ENCODE measurements at places on chromosomes 12 and 14. TPM values are rescaled to one million over a fixed set of nuclear protein-coding genes. Genes with fewer than 3 reads are reported as not detected.

DNA sequence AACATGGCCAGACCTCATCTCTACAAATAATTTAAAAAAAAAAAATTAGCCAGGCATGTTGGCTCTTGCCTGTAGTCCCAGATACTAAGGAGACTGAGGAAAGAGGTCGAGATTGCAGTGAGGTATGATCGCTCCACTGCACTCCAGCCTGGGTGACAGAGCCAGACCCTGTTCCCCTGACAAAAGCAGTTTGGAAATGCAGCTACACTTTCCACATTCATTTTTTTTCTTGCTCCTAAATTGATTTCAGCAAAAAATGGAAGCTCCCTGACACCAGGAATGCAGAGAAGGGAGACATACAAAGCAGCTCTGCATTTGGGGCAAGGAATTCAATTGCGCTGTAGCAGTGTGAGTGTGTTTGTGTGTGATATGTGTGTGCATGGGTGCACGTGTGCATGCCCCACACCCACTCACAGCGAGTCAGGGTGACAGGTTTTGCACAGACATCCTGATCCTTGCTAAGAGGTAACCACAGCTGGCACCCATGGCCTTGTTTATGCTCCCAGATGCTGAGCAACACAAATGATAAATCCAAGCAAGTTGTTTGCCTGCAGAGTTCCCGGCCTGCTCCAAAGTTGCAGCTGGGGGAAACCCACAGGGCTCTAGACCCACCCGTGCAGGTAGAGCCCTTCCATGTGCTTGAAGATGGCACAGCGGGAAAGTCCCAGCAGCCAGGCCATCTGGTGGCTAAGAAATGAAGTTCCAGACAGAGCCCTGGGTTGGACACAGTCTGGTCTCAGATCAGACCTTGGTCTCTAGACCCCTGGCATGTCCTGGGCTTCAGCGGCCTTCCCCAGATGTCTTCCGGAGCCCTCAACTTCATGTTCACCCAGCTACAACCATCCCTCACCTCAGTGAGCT is 25.9 kb upstream of the BDKRB2 start:
- DNase-seq, result no peak

DNA sequence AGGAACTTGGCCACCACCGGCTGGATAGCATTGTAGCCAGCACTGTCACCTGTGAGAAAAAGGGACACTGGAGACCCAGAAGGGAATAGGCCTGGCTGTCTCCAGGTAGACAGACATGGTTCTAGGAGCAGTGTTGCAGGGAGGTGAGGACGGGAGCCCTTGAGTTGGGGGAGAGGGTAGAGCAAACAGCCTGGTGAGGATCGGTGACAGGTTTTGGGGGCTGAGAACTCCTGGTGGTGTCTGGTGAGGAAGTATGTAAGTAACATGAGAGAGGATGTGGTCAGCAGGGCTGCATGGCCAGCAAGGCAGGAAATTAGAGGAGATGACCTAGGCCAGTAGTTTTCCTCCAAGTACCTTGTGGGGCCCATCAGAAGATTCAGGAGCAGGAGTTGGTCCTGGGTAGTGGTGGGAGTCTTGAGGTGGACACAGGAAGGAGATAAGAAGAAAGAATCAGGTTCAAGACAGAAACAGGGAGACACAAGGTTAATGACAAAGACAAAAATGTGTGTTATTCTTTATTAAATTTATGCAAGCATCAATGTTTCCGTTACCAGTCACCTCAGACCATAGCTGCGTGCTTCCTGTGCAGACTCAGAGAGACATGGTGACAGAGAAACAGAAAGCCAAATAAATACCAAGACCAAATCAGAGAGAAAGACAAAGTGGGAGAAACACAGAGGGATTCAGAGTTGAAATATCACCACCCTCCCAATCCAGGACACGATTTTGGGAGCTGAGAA is at the start of gene ARHGAP9:
Gene ARHGAP9 (minus strand): TSS at position 491 of the 740 bp plus-strand sequence. CDS start 460 bp downstream, at position 31.
- peak; percentile 73 for DNase-seq

GRCh38 chr14:24226473-24226872 is 5.7 kb downstream of the NEDD8 start:
- no peak for DNase-seq

Gene FAM90A1
- 0.20 TPM for total RNA-seq

- no peak for DNase-seq
These were observed 104.6 kb downstream of the SAMD4A start for GRCh38 chr14:54671537-54671936.

Gene PPFIA2
- not detected for total RNA-seq

DNA sequence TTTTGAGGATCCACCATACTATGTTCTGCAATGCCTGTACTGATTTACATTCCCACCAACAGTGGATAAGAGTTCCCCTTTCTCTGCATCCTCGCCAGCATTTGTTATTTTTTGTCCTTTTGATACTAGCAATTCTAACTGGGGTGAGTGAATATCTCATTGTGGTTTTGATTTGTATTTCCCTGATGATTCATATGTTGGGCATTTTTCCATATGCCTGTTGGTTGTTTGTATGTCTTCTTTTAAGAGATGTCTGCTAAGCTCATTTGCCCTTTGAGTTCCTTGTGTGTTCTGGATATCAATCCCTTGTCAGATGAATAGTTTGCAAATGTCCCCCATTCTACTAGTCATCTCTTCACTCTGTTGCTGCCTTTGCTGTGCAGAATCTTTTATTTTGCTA is 49.0 kb upstream of the MSRB3 start:
- no peak for DNase-seq

- DNase-seq, result no peak
These were observed at the start of gene FOXN4 for GRCh38 chr12:109308534-109309380. Gene FOXN4 (minus strand): TSS chr12:109309284. CDS start chr12:109308321, 963 bp downstream.

Gene RIMBP2
- not detected for total RNA-seq

GRCh38 chr14:104582662-104583061 is 3.1 kb downstream of the C14orf180 start:
- DNase-seq, result no peak

- DNase-seq, result no peak
These were observed 74.4 kb downstream of the DAAM1 start for GRCh38 chr14:59262717-59263454.

Gene NAV3
- total RNA-seq, result not detected

- DNase-seq, result no peak
These were observed 120.0 kb downstream of the KCNA5 start for GRCh38 chr12:5163661-5164060.

- DNase-seq, result no peak
These were observed 14.8 kb downstream of the GRIP1 start for GRCh38 chr12:66664076-66664475.

Gene RNFT2
- 9.8 TPM for total RNA-seq

Gene PTPRO
- 2.5 TPM for total RNA-seq

Gene SMIM41
- total RNA-seq, result not detected

DNA sequence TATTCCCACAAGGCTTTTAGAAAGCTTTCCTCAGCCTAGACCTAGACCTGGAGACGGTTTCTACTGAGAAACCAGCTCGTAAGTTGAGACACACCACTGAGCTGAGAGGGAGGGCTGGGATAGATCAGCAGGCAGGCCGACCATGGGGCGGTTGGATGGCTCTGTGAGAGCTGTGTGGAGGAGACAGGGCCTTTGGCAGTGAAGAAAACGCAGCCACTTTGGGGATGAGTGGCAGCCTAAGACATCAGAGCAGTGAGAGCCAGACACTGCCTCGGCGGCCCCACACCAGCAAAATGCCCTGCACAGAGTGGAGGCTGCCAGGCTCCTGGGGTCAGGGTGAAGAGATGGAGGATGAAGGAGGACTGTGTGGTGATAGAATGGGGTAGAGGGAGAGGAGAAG is 46.0 kb downstream of the CACNA2D4 start:
- DNase-seq, result no peak
